AML-193 (cell line): ENCODE measurements at places on chromosomes 16 and 17.

DNA sequence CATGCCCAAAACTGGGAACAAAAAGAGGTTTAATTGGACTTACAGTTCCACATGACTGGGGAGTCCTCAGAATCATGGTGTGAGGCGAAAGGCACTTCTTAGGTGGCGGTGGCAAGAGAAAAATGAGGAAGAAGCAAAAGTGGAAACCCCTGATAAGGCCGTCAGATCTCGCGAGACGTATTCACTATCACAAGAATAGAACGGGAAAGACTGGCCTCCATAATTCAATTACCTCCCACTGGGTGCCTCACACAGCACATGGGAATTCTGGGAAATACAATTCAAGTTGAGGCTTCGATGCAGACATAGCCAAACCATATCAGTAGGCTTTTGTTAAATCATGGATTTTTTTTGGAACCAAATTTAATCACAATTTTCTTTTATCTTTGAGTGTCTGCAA lies 24.4 kb downstream of the RBL2 start:
- no peak for DNase-seq

- DNase-seq, result no peak
Measured at GRCh38 chr16:77961814-77962213, 60.5 kb upstream of the CLEC3A start.

DNA sequence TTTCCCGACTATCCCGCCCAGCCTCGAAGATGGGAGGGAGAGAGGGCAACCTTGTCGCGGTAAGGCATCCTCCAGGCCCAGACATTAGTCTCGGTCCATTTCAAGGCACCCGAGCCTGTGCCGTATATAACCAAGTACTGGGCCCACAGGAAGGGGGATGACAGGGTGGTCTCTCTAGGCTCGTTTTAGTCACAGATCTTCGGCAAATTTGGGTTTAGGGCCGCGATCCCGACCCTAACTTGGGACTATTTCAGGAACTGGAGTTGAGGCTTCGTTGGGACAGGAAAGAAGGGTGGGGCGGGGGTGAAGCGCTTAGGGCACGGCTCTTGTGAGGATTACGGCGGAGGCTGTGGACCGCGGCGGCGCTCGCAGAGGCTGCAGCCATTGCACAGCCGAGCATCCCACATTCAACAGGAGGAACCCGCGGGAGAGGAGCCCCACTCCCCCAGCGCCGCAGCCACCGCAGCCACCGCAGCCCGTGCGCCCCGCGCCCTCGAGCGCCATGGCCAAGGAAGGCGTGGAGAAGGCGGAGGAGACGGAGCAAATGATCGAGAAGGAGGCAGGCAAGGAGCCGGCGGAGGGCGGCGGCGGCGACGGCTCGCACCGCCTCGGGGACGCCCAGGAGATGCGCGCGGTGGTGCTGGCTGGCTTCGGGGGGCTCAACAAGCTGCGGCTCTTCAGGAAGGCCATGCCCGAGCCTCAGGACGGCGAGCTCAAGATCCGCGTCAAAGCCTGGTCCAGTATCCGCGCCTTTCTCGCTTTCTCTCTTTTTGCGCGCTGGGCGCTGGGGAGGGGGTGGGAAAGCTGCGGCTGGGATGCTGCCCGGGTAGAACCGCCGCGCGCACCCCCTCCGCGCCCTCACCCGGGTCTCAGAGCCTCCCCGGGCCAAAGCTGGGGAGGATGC lies at the start of gene VAT1L:
VAT1L (plus strand) TSS at position 384 of the 904 bp plus-strand sequence; CDS start at position 503, 119 bp downstream.
- DNase-seq, result no peak

DNA sequence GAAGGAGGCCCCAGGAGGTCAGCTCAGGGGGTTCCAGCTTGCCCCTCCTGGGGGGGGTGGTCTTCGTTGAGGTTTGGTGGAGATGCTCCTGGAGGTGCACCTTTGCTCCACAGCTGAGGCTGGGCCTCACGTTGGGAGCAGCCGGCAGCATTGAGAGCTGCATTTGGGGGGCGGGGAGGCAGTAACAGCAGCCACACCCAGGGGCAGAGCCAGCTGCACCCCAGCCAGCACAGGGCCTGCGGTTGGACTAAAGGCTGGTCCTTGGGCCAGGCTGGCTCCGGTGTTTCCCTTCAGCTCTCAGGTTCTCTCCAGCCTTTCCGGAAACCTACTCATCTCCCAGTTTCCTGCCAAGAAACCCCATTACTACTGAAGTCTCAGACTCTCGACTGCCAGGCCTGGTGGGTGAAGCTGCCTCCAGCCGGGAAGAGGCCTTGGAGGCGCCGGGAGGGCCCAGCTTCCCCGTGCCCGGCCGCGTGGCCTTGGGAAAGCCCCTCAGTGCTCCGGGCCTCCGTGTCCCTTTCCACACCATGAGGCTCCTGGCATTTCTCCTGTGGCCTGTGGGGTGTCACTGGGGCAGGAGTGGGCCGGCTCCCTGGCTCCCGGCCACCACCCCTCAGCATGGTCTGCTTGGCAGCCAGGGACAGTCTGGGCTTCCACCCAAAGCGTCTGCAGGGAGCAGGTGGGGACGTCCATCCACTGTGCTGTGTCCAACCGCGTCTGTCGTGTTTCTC lies 14.0 kb upstream of the BAIAP2 start:
- DNase-seq, result no peak

DNA sequence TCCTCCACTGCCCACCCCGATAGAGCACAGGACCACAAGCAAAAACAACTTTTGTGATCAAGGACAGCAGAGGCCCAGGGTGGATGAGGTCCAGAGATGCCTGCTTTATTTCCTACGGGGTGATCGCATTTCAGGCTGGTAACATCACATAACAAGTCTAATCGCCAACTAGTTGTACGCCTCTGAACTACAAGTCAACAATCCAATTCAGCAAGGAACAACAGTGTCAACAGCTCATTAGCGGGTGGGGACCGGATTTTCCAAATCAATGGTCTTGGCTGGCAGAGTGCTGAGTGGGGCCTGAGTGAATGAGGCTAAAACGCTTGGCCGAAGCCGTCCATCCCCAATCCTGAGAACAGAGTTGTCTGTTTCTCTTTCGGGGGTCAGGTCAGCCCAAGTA lies 17.1 kb downstream of the MRM3 start:
- DNase-seq, result no peak

- no peak for DNase-seq
Measured at GRCh38 chr17:82086941-82087906, 10.8 kb downstream of the FASN start.

GRCh38 chr16:60640038-60640437 lies 1396.2 kb downstream of the CDH8 start:
- DNase-seq, result no peak
